Activated T-helper 1 cell treated with Interleukin-2 at 50 U/mL for 16 hours (primary cell): ENCODE measurements at places on chromosomes 7 and 10.

DNA sequence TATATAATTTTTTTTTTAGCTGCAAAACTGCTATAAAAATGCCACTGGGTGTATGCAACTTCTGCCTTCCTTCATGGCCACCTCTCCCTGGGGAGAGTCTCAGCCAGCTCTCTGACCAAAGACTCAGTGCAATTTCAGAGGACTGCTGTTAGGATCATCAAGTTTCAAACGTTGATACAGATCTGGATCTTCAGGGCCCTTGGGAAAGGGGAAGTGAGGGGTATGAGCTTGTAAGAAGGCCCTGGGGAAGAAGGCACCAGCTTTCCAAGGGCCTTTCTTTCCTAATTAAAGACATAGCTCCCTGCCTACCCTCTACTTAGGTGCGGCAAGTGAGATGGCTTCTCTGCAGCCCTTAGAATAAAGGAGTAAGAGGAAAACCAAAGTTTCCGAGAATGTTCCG, 130.4 kb downstream of the CUL2 start:
- DNase-seq, result no peak

DNA sequence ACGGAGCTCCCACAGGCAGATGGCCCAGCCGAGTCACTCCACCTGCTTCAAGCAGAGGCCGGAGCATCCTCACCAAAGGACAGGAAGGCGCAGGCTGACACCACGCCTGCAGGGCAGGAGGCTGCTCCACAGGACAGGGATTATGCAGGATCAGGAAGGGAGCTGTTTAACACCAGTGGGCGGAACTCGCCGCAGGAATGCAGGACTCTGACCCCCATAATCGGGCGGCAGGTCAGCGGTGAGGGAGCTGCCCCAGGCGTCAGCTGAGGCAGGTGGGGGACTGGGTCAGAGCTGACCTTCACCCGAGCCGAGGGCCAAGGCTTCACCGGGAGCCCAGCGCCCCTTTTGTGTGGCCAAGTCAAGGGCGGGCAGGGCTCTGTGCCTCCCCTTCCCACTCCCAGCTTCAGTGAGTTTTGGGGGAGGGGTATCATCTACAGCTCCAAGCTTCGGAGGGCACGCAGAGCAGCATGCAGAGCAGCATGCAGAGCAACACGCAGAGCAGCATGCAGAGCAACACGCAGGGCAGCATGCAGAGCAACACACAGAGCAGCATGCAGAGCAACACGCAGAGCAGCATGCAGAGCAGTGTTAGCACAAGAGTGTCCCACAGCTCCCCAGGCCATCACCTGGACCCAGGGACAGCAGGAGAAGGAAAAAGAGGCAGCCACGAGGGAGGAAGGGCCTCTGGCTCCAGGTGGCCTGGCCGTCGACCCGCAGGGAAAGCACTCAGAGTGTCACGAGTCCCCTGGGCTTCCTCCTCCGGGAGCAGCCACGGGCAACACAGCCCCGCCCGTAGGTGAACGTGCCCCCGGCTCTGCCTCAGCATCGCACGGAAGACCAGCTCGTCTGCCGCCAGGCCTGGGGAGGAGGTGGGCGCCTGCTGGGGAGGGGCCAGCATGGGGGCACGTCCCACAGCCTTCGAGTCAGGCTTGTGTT, 151.7 kb upstream of the PPP2R2D start:
- no peak for DNase-seq

- DNase-seq, result no peak
These were observed 102.0 kb upstream of the STEAP1B start for GRCh38 chr7:22601812-22602565.

- no peak for DNase-seq
These were observed 34.1 kb downstream of the PNLIPRP2 start for GRCh38 chr10:116654816-116655215.

- DNase-seq, result no peak
These were observed 161.0 kb downstream of the RNF216 start for GRCh38 chr7:5620459-5620881.

DNA sequence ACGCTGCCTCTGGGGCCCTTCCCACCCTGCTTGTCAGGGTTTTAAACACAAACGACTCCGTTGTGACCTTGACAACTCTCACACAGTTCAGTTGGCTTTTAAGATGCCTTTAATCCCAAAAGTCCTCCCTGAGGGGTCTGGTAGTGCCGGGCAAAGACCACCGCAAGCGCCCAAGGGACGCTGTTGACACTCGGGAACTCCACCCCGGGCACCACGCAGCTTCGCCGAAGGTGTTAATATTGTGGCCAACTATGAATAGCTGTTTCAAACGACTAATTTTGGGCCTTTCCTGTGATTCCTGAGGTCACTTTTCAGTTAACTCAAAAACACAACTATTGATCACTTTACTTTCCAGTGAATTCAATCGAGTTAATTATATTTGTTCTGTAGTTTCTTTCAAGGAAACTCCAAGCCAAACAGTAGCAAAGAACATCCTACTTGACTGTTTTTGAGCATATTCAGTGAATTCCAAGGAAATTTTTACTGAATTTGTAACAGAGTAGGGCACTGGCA, 958 bp upstream of the ESYT2 start:
- no peak for DNase-seq

- DNase-seq, result no peak
These were observed 66.7 kb upstream of the IL6 start for GRCh38 chr7:22660293-22660692.

GRCh38 chr10:133199488-133199885, 30.5 kb upstream of the UTF1 start:
- DNase-seq, result no peak

DNA sequence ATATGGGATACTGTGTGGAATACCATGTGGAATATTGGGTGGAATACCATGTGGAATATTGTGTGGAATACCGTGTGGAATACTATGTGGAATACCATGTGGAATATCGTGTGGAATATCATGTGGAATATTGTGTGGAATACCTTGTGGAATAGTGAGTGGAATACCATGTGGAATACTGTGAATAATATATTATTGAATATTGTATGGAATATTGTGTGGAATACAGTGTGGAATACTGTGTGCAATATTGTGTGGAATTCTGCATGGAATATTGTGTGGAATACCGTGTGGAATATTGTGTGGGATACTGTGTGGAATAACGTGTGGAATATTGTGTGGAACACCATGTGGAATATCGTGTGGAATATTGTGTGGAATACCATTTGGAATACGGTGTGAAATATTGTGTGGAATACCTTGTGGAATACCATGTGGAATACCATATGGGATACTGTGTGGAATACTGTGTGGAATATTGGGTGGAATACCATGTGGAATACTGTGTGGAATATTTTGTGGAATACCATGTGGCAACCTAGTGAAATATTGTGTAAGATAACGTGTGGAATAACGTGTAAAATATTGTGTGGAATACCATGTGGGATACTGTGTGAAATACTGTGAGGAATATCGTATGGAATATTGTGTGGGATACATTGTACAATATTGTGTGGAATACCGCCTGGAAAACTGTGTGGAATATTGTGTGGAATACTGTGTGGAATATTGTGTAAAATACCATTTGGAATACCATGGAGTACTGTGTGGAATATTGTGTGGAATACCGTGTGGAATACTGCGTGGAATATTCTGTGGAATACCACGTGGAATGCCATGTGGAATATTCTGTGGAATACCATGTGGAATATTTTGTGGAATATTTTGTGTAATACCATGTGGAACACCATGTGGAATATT, 133.9 kb upstream of the CHST15 start:
- DNase-seq, result no peak

GRCh38 chr7:29080803-29081202, 65.5 kb downstream of the CPVL start:
- no peak for DNase-seq

DNA sequence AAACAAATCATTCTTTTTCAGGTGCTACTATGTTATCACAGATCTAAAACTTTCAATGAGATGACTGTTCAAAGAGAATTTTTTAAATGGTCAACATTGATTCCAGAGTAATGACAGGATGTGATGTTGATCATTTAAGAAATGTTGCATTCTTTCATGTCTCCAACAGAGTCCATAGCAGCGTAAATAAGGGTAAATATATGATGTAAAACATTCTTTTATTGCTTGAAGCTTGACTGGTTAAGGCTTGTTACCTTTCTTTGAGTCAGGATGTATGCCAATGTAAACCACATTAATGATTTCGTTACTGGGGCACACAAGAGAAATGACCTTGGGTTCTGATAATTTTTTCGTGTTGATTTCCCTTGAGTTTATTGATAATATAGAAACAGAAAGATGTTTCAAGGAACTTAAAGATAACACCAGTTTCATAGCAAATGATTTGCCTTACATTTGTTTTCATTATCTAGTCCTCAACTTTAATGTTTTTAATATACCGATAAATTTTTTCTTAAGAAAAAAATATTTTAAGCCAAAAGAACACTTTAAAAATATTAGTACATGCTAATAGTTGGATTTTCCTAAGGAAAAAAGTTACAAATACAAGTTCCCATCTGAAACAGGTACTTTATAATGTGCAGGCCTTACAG, 3.5 kb downstream of the STK17A start:
- DNase-seq, result no peak

- DNase-seq, result no peak
These were observed 280.2 kb upstream of the HGF start for GRCh38 chr7:82049891-82050533.

- DNase-seq, result no peak
These were observed 56.0 kb upstream of the CHST15 start for GRCh38 chr10:124149189-124150042.

- DNase-seq, result no peak
These were observed 16.0 kb upstream of the GALNTL5 start for GRCh38 chr7:151940048-151940811.

- DNase-seq, result no peak
These were observed 168.9 kb downstream of the SLIT1 start for GRCh38 chr10:97016728-97017473.

DNA sequence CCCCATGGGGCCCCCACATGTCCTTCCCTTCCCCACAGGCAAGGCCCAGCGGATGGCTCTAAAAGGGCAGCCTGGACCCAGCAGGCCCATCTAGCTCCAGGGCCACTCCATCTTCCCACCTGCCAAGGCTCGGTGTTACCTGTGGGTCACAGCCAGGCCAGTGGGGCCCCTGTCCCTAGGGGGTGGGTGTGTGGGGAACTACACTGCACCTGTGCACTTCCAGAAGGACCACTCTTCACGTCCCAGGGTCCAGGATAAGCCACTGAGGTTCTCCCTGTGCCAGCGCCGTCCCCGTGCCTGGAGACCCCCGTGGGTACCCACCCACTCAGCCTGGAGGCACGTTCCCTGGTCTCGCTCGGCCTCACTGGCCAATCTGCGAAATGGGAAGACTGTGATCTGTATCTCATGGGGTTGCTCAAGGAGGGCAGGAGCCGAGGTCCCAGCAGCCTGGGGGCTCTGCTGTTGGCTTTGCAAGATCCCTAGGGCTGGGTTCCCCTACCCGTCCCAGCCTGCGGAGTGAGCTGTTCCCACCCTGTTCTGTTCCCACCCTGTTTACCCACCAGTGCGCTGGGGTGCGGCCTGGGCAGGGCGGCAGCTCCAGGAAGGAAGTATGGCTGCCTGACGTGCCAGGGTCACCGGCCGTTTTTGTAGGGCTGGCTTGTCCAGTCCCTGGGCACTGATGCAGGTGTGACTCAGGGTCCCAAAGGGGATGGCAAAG, 4.6 kb downstream of the PWWP2B start:
- no peak for DNase-seq

GRCh38 chr10:113006656-113007342, 56.8 kb downstream of the TCF7L2 start:
- no peak for DNase-seq

DNA sequence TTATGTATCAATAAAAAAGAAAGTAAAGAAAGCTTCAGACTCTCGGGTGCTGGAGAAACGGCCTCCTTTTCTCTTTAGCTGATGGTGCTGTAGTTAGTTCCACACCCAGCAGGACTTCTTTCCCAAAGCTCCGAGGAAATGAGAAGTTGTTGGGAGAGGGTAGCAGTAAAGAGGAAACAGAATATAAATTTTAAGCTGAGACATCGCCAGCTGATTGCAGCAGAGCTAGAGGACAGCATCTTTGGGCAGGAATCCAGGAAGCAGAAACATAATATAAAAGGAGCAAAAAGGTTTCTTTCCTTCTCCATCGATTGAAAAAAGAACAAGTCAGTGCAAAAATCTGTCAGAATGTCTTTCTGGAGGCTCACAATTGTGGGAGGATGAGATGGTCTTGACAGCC, 616.9 kb upstream of the FOXK1 start:
- no peak for DNase-seq

- no peak for DNase-seq
These were observed 4.4 kb upstream of the BICC1 start for GRCh38 chr10:58508316-58508715.
